Activated CD8-positive, alpha-beta T cell treated with anti-CD3 and anti-CD28 coated beads, Interleukin-2, amount 10 ng/mL, durations not matched to agents 7 days and 5 days (primary cell): ENCODE measurements at places on chromosomes 7 and 10. TPM values are rescaled to one million over a fixed set of nuclear protein-coding genes. Genes with fewer than 3 reads are reported as not detected.

The LSM8 gene
- total RNA-seq = 52.3 TPM

The TMEM229A gene
- total RNA-seq = not detected

The WDFY4 gene
- 0.37 TPM for total RNA-seq

The FAM180A gene
- not detected for total RNA-seq

The ANXA8L1 gene
- not detected for total RNA-seq
